Activated CD4-positive, alpha-beta T cell treated with anti-CD3 and anti-CD28 coated beads, Interleukin-10, Interleukin-2, amounts not matched to agents 100 ng/mL and 50 ng/mL, durations not matched to agents 16 hours and 8 hours (primary cell): ENCODE measurements at places on chromosomes 13 and 19.

DNA sequence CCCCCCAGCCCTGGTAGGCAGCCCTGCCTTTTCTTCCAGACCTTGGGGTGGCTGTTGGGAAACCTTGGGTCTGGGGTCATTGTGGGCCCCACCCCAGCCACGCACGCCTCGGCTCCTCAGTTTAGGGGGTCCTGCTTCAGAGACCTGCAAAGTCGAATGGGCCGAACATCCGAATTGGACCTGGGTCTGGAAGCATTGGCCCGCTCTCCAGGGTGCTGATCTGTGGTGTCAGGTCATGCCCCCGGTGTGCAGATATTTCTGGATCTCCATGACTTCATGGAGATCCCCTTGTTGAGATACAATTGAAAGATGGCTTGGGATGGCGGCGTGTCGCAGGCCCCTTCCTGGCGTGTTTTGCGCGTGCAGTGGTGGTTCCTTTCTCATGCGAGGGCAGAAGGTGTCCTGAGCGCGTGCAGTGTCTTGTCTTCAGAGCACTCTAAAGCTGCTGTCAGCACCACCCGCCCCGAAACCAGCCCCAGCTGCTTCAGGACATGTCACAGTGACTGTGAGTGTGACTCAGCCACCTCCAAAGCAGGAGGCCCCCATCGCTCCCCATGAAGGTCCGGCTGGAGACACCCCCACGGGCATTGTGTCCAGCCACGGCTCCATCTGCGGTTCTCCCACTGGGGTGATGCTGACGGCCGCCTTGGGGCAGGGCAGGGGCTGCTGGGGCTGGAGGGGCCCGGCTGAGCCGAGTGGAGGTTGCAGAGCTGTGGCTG, 112.7 kb downstream of the KDM4B start:
- no peak for DNase-seq

GRCh38 chr19:17475541-17476115, 5.3 kb downstream of the SLC27A1 start:
- DNase-seq, result no peak

DNA sequence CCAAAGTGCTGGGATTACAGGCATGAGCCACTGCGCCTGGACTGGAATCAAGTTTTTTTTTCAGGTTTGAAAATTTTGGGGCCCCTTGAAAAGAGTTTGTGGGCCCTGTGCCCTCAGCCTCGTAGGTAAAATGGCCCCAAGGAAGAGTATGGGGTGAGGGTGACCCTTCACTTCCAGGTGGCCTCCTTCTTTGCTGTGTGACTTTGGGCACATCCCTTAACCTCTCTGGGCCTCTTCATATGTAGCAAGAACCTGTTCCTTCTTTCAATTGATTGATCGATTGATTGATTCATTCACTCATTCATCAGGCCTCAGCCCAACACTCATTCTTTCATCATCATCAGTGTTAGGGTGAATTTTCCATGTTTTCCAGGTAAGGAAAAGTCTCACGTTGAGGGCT, 3.4 kb upstream of the TMEM221 start:
- DNase-seq, result no peak

- no peak for DNase-seq
Observed at GRCh38 chr19:43570174-43570791, 5.0 kb downstream of the XRCC1 start.

DNA sequence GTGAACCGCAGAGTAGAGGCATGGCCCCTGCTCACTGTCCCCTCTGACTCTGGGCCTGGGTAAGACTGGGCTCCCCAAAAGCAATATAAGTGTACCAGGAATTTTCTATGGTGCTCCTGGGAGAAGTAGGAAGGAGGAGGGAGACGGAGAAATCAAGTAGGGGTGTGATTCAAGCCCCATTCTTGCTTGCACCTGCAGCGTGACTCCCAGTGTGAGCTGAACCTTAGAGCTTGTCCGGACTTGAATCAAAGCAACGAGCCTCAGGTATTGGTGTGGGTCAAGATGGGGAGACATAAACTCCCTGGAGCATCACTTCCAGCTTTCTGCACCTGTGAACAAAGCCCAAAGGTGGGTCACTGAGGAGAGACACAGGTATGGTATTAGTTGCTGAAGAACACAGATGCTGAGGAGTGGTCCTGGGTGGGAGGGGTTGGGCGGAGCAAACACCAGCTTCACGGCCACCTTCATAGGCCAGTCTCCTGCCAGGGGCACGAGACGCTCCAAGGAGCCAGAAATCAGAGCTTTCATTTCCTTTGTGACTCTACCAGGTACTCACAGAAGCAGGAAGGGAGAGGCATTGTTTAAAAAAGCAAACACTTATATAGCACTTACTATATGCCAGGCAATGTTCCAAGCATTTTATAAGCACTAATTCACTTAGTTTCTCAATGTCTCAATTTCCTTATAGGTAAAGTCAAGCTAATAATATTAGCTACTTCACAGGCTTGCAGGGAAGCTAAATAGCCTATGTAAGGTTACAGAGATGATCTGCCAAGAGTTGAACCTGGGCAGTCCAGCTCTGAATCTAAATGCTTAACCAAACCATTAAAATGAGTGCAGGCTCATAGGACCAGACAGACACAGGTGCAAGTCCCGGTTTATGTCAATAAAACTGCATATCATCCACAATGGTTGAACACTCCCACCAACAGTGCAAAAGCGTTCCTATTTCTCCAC, 775.3 kb downstream of the UQCRFS1 start:
- no peak for DNase-seq

- DNase-seq, result no peak
Observed at GRCh38 chr13:74184283-74184682, 50.1 kb upstream of the KLF12 start.

DNA sequence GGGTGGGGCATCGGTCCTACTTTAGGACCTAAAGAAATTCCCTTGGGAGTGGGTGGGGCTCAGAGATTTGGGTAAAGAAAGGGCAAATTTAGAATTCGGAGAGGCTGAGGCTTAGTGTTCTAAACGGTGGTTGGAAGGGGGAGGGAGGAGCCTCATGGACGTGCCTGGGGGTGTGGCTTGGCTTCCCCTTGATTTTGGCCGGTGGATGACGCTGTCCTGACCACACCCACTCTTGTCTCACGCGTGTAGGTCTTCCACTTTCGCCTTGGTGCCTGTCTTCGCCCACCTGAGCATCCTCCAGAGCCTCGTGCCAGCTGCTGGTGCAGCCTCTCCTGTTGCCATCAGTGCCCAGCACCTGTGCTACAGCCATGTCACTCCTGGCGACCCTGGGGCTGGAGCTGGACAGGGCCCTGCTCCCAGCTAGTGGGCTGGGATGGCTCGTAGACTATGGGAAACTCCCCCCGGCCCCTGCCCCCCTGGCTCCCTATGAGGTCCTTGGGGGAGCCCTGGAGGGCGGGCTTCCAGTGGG, 1.2 kb upstream of the NUP62 start:
- no peak for DNase-seq

DNA sequence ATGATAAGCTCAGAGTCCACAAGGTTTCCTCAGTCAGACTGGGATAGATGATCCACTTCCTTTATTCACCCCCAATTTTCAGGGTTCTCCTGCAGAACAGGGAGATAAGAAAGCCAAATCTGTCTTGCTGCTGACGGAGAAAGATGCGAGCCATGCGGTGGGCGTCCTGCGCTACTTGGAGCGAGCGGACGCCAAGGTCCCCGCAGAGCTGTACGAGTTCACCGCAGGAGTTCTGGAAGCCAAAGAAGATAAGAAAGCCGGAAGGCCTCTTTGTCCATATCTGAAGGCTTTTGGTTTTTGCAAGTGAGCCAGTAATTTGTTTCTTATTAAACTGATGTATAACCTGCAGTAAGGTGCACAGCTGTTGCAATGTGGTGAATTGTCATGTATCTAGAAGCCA, 66.7 kb downstream of the SLC7A9 start:
- no peak for DNase-seq

DNA sequence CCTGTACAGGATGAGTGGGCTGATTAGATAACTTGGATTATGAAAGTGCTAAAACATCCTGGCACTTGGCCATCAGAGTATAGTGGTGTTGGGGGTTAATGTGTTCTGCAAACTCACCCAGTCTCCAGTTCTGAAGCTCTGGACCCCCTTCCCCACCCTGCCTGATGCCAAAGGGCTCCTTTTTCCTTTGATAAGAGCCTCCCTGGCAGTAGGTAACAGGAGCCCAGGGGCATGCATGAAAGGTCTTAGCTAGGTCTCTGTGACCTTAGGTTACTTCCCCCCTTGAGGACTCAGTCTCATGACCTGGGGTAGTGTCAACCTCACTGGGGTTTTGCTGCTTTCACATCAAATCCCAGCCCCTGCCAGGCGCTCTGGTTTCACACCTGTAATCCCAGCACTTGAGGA, 2.5 kb downstream of the RPS28 start:
- peak; percentile 32 for DNase-seq

DNA sequence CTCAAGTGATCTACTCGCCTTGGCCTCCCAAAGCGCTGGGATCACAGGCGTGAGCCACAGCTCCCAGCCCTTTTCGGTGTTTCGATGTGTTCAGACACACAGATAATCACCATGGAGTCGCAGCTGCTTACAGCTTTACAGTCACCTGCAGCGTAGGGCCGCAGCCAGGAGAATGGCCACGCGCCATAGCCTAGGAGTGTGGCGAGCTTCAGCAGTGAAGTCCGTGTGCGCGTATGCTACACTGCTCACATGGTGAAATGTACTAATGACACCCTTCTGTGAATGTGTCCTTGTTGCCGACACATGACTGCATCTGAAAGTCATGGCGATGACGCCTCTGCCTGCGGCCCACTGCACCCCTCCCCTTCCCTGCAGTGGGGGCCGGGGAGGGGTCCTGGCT, 23.6 kb downstream of the AP3D1 start:
- no peak for DNase-seq

GRCh38 chr13:53064731-53065130, 36.1 kb downstream of the OLFM4 start:
- no peak for DNase-seq

DNA sequence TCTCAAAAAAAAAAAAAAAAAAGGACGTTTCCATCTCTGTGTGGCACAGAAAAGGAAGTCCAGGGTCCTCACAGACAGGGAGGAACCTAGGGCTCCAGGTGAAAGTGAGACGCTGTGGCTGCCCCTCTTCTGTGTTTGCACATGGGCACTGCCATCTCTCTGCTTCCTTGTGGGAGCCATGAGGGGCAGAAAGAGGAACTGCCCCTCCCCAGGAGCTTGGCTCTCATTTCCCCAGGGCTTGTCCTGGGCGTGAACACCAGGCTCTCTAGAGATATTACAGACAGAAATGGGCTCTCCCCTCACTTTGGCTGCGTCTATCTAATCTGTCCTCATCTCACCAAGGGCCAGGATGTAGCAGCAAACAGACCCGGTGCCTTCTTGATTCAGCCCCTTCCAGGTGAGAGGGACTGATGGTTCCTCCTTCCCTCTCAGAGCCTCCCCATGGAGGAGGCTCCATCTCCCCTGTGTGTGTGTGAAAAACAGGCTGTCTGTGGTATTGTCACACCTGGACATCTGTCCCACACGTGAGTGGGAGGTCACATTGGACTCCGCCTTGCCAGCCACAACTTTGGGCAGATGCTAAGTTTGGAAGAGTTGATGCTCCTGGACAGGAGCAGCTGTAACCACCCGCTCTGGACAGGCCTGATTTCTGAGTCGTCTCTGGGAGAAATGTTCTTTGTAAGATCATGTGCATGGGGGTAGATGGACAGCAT, 840 bp upstream of the LILRA4 start:
- no peak for DNase-seq

DNA sequence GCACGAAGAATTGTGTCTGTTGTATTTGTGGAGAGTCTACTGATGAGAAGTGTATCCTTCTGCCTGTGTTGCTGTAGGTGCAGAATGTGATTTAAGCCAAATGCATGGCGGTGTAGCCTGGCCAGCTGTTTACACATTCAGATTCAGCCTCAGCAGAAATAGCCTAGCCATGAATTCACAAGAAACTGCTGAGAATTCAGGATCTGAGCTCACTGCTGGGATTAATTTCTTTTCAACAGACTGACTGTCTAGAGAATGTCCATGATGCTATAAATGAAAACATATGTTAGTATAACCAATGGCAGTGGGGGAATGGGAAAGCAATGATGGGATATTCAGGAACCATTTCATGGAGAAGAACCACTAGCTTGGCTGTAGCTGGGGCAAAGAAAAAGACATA, 77.4 kb upstream of the RNF113B start:
- no peak for DNase-seq

DNA sequence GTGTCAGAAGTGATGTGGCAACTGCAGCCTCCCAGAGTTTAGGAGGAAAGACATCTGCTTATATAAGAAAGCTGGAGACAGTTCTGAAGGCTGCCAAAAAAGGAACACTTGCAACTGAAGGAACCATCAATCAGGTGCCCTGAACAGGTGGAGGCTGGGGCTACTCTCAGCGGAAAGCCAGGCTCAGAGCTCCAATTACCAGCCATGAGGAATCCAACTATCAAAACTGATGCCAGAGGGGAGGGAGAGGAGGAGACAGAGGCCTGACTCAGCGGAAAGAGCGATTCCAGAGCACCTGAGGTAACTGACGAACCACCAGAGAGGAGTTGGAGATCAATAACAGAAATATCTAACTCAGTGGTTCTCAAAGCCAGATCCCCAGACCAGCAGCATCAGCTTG, 24.3 kb downstream of the LEUTX start:
- DNase-seq, result no peak

DNA sequence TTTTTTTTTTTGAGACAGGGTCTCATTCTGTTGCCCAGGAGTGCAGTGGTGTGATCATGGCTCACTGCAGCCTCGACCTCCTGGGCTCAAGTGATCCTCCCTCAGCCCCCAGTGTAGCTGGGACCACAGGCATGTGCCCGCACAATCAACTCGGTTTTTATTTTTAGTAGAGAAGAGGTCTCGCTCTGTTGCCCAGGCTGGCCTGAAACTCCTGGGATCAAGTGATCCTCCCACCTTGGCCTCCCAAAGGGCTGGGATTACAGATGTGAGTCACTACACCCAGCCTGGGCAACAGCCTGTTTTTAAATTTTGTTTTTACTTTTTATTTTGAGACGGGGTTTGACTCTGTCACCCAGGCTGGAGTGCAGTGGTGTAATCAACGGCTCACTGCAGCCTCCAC, 2.3 kb upstream of the KDM4B start:
- DNase-seq, result no peak

DNA sequence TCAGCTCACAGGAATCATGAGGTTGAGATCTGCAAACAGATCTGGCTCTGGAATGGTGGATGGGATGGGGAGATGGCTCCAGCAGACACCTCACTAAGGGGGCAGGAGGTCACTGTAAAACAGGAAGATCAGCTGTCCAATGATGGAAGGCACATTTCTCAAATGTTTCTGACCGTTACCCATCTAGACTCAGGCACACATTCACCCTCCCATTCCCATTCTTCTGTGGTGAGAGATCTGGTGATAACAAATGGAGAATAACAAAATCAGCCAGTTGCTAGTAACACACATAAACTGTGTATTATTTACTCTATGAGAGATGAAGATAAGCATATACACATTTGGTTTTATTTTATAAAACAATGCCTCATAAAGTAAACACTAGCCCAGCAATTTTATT, 235.9 kb downstream of the TSHZ3 start:
- no peak for DNase-seq
